ENCODE measurements at places on chromosomes 12 and 14.

DNA sequence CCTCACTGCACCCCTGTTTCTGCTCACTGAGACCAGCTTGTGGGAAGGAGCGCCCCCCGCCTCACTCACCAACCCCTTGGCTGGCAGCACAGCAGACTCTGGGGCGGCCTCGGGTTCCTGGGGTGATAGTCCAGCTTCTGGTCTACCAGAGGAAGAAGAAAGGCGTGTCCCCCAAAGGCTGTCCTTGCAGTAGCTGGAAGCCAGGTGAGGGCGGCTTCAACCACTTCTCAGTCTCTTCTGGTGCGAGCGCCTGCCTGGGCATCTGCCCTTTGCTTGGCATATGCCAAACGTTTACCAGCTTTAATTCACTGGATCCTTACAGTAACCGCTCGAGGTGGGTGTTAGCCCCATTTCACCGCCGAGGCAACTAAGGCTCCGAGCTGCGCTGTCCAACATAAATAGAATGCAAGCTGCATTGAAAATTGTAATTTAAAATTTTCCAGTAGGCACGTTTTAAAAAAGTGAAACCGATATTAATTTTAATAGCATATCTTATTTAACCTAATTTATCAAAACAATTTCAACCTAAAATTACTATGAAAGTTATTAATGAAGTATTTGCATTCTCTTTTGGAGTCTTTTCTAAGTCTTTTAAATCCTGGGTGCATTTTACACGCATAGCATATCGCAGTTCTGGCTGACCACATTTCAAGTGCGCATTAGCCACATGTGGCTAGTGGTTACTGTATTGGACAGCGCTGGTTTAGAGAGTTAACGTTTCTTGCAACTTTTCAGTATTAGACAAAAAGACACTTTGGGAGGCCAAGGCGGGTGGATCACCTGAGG lies 872 bp downstream of the FAM177A1 start:
- peak; percentile 21 for DNase-seq

- no peak for DNase-seq
Observed at GRCh38 chr12:46049665-46050064, 59.3 kb upstream of the SCAF11 start.

DNA sequence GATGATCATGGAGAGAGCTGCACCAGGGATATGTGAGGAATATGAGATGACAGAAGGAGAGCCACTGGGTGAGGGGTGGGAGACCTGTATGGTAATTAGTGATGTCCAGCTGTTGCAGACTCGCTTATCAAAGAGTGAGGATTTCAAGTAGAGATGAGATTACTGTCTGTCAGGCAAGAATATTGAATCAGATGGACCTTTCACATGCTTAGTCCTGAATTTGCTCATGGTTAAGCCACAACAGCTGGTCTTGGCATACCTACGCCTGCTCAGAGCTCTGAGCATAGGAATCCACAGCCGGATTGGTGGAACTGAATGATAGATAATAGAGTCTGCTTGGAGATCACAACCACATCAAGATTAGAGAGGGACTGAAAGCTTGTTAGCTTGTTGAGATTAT lies 115.2 kb upstream of the ARHGAP5 start:
- DNase-seq: no peak

DNA sequence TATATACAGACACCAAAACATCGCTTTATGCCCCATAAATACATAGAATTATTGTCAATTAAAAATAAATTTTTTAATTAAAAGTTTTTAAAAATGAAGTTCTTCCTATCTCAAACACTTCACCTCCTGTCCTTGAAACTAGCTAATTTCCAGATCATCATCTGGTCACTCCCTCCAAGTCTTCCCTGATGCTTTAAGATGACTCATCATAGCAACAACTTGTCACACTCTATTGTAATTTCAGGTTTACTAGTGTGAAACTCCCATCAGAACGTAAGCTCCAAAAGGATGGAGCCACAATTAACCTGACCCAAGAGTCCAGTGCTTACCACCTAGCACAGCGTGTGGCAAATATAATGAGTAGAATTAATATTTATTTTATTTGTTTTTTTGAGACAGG lies 16.3 kb downstream of the GXYLT1 start:
- no peak for DNase-seq

DNA sequence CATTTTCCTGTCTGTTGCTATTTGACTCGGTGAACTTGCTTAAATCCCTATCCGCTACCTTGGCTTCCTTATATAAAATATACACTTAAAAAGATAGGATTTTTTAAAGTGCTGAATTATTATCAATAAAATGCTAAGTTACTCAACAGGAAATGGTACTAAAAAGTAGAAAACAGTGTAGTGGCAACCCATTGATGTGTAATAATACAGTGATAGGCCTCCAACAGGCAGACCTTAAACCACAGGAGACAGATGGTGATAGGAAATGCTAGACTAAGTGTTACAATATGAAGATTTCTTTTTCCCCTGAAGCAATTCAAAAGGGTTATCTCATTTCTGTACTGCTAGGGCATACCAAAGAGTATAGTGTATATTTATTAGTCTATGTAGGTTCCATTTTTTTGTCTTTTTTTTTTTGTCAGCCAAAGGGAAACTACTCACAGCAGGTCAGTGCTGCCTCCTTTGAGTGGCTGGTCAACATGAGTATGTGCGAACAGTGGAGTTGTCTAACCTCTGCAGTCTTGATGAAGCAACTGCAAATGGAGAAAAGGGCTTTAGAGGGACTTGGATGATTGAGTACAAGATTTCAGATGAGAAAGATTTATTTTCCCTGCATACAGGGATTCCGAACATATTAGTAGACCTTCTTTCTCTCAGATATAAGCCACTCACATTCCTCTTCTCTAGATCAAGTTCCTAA lies 183.8 kb downstream of the ACSS3 start:
- DNase-seq: no peak

DNA sequence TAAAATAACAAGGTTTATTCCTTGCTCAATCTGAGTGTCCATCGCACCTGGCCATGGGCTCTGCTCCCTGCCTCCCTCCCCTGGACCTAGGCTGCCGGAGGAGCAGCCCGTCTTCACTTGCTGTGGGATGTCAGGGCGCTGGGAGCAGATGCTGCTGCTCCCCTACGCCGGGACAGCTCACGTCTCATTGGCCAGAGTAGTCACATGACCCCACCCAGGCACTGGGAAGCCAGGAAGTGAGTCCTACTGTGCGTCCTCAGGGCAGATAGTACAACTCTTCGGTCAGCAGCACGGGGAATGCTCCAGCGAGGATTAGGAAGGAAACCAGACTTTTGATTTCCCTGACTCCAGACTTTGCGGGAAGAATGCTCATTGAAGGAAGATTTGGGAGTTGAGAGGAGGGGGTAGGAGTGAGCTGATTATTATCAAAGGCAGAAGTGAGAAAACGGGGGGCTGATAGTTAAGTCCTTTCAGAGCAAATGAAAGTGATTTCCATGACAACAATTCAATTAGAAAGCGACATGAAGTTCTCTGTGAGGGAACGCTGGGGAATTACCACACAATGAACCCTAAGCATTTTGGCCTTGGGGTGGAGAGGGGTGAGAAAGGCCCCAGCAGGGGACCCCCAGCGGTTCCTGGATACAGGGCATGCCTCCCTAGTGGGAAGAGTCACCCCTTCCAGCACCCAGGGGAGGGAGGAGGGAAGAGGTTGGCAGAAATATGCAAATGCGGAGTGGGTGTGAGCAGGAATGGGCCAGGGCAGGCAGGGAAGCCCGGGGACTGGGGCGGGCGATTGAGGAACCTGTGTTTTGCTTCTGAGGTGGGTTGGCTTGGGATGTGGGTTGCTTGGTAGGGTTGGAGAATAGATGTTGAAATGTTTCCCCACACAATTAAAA lies 215.5 kb downstream of the AACS start:
- DNase-seq: no peak

GRCh38 chr12:6195665-6196535 lies 4.3 kb upstream of the CD9 start:
- peak; percentile 70 for DNase-seq

GRCh38 chr12:45216983-45217485 lies 1.1 kb downstream of the ANO6 start:
- DNase-seq: no peak

DNA sequence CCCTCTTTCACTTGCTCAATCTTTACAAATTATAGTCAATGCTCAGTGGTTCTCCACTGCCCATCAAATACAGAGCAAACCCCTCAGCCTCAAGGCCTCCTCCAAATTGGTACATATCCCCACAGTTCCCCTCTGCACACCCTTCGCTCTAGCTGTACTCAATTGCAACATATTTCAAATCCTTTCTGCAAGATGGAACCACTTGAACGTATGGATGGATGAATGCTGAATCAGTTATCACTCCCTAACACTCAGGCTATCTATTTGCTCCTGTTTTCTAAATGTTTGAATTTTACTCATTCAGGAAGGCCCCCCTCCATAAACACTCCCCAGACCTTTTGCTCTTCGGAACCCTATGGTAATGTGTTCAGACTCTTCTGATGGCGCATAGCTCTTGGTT lies 24.5 kb downstream of the ATG14 start:
- DNase-seq: no peak

DNA sequence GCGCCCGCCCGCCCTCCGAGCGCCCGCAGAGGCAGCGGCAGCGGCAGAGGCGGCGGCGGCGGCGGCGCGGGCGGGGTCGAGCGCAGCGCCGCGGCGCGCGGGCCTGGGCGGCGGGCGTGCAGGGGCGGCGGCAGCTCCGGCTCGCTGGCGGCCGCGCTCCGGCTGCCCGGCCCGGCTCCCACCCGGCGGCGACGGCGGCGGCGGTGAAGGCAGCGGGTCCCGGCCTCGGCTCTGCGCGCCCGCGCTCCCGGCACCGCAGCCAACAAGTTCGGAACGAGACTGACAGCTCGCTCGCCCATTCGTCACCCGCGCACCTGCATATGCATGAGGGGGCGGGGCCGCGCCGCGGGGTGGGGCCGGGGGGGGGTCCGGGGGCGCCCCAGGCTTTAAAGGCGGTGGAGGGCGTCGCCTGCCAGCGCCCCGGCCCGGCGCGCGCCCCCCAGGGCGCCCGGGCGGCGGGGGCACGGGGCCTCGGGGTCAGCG lies at the start of gene JAG2:
Gene JAG2 (minus strand): TSS at position 281 of the 483 bp plus-strand sequence. CDS start 356 bp downstream, outside the sequence.
- DNase-seq: peak; percentile 18

- DNase-seq: no peak
Observed at GRCh38 chr12:126419131-126419530, 1353.9 kb downstream of the AACS start.

DNA sequence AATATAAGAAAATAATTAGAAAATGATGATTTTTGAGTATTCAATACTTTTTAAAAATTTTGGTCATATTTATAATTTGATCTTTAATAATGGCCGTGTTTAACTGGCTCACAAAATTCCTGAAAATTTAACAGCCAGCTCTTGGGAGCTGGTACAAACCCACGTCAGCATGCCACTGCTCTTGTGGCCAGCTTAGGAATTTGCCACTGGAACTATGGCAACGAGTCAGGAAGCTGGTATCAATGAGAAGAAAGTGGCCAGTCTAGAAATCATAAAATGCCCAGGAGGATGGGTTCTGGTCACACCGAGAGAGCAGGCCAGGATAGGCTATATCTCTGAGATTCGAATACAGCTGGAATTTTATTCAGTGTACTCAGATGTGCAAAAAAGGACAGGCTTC lies 72.2 kb upstream of the PLEKHG3 start:
- DNase-seq: no peak

GRCh38 chr14:60904381-60904780 lies 76.5 kb downstream of the TRMT5 start:
- DNase-seq: no peak

- no peak for DNase-seq
Observed at GRCh38 chr14:89187501-89187900, 229.5 kb downstream of the FOXN3 start.

DNA sequence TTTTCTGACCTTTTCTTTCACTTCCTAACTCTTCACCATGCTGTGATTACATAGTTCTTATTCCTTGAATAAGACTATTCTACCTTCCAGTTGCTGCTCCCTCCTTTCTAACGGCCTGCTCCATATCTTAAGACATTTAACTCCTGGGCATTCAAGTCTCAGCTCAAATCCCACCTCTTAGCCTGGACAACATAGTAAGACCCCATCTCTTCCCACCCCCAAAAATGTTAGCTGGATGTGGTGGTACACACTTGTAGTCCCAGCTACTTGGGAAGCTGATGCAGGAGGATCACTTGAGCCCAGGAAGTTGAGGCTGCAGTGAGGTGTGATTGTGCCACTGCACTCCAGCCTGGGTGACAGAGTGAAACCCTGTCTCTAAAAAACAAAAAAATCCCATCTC lies 10.9 kb downstream of the ERG28 start:
- no peak for DNase-seq

DNA sequence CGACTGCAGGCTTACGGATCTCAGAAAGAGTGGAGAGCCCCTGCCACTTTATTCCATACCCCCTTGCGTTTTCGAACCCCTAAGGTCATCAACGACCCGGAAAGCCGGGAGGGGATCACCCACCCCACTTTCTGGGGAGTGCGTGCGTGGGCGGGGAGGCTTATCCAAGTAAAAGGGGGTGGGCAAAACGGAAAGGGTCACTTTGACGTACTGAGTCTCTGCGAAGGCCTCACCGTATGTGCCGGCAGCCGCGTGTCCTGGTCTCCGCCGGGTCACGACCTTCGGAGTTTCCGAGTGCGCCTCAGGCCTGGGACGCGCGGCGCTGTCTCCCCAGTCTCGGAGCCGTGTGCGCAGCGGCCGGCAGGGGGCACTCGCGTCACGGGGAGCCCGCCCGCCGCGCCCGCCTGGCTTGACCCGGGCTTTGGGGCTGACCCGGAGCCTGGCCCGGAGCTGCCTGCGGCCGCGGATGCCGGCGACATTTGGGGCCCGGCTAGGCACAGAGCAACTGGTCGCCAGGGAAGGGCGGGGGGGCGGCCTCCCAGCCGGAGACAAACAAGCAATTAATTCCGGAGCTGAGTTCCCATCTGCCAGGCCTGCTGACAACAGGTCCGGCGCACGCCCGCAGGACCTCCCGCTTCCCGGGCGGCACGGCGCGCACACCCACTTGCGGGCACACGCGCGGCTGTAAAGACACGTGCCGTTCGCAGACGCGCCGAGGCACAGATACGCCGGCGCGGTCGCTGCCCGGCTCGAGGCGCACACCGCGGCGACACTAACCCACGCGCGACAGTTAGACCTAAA lies 890 bp upstream of the KIF26A start:
- peak; percentile 85 for DNase-seq

GRCh38 chr14:94366146-94366915 lies 22.1 kb downstream of the SERPINA1 start:
- no peak for DNase-seq

GRCh38 chr14:48973151-48973550 lies 613.0 kb downstream of the RPS29 start:
- DNase-seq: no peak

- peak; percentile 65 for DNase-seq
Observed at GRCh38 chr12:128810182-128811127, 13.3 kb downstream of the SLC15A4 start.

- no peak for DNase-seq
Observed at GRCh38 chr14:88863167-88863566, 38.7 kb downstream of the TTC8 start.

GRCh38 chr12:54438517-54438916 lies 19.5 kb upstream of the ITGA5 start:
- no peak for DNase-seq

DNA sequence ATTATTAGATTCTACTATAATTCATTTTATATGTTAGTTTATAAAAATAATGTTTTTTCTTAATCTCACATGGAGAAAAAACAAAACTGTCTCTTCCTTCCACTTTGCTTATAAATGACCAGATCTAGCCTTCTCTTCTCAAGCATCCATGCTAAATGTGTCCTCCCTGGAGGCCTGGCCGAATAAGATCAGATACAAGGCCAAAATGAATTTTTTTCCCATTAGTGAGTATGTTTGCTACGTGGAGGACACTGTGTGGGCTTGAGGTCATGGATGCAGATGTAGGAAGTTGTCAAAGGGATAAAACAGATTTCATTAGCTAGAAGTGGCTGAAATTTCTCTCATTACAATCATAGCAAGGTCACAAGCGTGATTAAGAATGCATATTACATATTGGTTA lies 1244.9 kb upstream of the SEL1L start:
- DNase-seq: no peak

GRCh38 chr12:61011767-61012423 lies 1248.3 kb upstream of the USP15 start:
- no peak for DNase-seq
